NB4 (cell line): ENCODE measurements at places on chromosomes 7 and 10.

DNA sequence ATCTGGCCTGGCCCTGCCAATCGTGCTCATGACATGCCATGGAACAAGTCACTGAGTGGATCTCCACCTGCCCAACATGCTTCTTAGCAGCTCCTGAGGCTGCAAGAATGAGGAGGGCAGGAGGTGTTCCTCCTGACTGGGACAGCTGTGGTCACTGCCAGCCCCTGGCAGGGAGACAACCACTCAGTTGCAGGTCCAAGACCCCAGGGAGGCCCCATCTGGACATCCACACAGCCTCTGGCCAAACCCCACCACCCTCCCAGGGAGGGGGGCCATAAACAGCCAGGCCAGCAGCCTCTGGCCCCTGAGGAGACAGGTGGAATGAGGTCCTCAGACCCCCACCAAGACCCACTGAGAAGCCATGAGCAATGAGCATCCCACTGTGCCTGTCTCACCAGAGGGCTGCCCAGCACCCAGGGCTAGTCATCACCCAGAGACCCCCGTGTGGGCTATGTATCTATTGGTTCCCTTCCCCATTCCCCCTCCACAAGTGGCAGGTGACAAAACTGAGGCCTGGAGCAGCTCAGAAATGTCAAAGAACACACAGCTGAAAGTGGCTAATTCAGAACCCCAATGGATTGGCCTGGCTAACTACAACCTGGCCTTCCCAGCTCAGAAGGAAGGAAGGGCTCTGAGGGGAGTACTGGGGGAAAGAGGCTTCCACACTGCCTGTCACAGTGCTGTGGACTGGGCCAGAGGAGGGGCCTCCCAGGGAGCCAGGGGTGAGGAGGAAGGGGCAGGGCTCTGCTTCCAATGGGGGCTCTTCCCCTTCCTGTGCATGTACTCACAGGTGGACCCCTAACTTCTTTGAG is 3.0 kb downstream of the GPRIN2 start:
- DNase-seq, result no peak

DNA sequence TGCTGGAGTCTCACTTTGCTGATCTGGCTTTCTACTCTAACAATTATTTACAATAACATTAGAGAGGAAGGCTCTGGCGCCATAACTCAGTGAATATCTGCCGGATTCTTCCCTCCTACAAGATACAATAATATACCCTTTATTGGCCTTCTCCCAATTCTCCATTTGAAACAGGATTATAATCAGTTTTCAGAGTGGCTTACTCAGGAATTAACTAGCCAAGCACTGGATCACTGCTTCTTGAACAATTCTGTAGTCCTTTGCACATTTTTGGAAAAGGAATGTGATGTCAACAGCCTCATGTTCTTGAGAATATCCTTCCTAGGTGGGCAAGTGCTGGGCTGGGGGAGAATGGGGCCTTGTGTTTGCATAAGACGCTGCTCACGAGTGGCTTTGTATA is 125.9 kb downstream of the HIPK2 start:
- no peak for DNase-seq

- peak; percentile 15 for DNase-seq
These were observed 147.8 kb upstream of the UNC5B start for GRCh38 chr10:71064413-71065118.

GRCh38 chr7:47386273-47386835 is 195.6 kb downstream of the TNS3 start:
- DNase-seq, result no peak

GRCh38 chr7:2688409-2689342 is 674 bp downstream of the AMZ1 start:
- DNase-seq, result no peak

- no peak for DNase-seq
These were observed 88.5 kb downstream of the VTI1A start for GRCh38 chr10:112535531-112535951.

DNA sequence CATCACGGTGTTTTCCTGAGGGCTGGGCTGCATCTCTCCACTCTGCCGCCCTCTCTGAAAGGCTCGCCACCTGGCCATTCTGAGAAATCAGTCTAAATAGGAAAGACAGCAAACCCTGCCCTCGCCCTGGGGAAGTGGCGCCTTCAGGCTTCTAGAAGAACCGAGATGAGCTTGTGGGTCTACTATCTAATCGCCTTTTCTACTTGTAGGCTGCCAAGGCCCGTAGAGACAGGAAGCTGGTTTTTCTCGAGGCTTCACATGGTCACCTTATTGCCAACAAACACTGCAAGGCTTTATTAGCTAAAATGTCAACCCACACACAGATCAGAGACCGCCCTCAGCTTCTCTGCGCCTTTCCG is 21.4 kb downstream of the LAT2 start:
- DNase-seq, result peak; percentile 35

- DNase-seq, result no peak
These were observed 106.6 kb downstream of the POU6F2 start for GRCh38 chr7:39084349-39084748.

GRCh38 chr7:24877790-24878311 is 102.1 kb downstream of the OSBPL3 start:
- DNase-seq, result no peak
